Stimulated activated naive B cell treated with anti-CD40 and anti-IgM and Interleukin-4, amounts not matched to agents 10 μg/mL and 1 μg/mL and 100 μg/mL, for 72 hours (primary cell): ENCODE measurements at places on chromosomes 3 and 15.

- DNase-seq: no peak
Measured at GRCh38 chr15:51168700-51169099, 74.0 kb upstream of the TNFAIP8L3 start.

DNA sequence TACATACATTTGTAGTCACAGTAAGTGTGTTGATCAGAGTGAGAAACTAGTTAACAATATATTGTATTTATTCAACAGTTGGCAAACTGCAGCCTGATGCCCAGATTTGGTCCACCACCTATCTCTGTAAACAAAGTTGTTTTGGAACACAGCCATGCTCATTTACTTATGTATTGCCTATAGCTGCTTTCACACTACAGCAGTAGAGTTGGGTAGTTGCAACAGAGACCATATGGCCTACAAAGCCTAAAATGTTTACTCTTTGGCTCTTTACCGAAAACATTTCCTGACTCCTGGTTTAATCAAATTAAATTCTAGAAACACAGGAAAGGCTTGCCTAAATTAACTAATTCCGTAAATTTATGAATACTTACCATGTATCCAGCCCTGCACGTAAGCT, 39.4 kb downstream of the CMC1 start:
- no peak for DNase-seq

DNA sequence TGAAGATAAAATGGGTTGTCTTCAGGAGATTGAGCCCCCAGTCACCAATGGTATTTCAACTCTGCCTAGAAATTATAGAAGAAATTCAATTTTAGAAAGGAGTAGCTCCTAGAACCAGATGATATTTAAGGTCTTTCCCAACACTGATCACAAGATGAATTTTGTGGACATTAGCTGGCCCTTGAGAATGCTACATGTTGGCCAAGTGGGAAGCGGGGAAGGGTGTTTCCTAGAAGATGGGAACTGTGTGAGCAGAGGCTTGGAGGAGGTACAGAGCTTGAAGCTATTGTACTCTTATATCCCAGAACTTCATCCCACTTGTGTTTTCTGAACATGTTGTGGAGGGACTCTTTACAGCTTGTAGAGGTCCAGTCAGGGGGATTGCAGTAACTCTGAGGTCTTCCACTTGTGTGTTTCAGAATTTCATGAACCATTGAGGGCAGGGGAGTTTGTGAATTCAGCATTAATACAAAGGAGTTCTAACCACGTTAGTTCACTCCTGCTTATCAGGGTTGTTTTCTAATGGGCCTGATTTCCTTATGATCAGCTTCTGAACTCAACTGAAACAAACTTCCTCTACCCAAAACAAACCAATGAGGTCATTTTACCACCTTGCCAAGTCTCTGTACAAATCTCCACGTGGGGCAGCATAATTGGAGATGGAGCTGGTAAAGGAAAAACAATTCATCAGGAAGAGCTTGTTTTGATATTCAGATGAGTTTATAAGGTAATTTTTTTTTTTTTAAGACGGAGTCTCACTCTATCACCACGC, 152.6 kb upstream of the TPM1 start:
- no peak for DNase-seq

GRCh38 chr15:55527150-55527549, 19.1 kb upstream of the DNAAF4 start:
- DNase-seq: no peak

- no peak for DNase-seq
Measured at GRCh38 chr3:16667633-16668032, 62.4 kb upstream of the DAZL start.

- no peak for DNase-seq
Measured at GRCh38 chr3:136651581-136651980, 100.6 kb downstream of the STAG1 start.

DNA sequence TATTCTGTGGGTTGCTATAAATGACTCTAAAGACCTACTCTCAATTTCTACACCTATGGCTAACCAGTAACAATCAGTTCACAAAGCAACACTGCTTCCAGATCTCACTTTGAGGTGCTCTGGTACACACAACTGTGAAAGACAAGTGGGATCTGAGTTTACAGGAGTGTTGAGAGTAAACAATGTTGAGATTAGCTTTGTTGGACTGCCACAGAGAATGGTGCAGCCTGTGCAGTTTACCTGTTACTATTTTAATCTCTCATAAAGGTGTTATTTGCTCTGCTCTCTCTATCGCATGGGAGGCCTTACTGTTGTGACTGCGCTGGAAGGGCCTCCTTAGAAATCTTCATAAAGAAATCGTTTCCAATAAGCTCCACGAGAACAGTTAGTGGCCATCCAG, 112.0 kb downstream of the SOX2 start:
- no peak for DNase-seq

GRCh38 chr3:125322166-125322565, 53.0 kb downstream of the ZNF148 start:
- no peak for DNase-seq

DNA sequence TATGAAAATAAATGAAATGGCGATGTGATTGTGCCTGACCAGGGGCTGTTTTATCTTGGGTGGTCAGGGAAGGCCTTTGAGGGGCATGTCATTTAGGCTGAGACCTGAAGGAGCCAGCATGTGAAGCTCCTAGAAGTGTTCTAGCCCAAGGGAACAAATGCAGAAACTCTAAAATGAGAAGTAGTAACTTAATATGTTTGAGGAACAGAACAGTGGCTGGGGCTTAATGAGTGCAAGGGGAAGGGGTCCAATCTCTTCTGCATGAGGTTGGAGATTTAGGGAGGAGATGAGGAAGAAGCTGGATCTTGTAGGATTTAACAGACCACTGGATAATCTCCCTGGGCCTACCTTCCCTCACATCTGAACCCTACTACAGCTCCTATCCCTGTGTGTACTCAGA, 110.5 kb downstream of the AKAP13 start:
- no peak for DNase-seq

DNA sequence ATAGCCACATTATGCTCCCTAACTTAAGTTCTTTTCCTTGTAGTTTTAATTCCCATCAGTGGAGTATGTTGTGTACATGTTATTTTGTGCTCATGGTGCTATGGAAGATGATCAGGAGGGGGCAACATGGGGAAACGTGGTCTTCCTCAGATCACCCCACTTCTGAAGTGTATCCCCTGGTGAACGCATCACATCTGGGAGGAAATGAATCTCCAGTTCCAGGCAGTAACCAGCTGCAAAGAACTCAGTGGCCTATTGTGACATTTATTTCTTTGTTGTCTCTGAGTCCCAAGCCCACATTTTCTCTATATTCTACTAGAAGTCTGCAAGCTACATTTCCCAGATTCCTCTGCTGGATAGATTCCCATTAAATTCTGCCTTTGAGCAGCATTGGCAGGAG, 217.0 kb downstream of the SATB1 start:
- DNase-seq: no peak

DNA sequence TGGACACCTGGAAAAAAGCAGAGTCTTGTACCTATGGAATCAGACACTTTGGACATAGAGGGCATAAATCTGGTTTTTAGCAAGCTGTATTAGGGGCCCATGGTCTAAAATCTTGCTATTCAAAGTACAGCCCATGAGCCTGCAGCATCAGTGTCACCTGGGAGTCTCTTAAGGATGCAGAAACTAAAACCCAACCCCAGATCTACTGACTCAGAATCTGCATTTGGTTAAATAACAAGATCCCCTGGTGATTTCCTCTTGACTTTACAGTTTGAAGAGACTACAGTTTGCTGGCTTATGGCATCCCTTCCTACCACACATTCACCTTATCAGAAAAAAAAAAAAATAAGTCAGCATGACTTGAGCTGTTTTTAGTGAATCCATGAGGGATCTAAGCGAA, 74.9 kb upstream of the NR2F2 start:
- no peak for DNase-seq

DNA sequence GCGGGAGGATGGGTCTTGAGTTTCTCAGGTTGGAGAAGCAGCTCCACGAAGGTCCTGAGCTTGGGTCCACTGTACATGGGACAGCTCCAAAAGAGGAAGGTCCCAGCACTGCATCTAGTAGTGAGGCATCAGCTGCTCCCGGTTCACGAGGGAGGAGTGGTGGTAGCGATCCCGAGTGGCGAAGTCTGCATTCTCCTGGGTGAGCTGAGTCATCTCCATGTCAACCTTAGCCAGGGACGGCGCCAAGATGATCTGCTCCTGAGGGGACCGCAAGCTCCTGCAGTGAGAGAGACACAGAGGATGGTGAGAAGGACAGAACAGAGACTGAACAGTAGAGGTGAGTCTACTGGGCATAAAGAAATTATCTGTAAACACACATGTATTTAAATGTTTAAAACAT, 28.0 kb upstream of the HEG1 start:
- no peak for DNase-seq

DNA sequence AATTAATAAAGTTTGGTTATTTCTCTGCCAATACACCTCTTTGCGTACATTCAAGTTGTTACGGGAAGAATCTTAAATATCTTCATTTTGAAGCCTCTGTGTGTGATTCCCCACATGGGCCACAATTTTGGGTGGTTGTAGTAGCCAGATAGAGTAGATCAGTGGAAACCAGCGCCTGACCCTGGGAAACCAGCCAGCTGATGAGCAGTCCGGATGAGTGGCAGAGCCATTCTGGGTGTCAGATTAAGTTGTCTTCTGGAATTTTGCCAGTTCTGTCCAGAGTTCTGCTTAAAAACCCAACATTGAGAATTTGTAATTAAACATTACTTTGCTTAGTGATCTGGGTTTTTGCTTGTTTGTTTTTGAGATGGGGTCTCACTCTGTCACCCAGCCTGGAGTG, 49.7 kb downstream of the MRPS25 start:
- no peak for DNase-seq

DNA sequence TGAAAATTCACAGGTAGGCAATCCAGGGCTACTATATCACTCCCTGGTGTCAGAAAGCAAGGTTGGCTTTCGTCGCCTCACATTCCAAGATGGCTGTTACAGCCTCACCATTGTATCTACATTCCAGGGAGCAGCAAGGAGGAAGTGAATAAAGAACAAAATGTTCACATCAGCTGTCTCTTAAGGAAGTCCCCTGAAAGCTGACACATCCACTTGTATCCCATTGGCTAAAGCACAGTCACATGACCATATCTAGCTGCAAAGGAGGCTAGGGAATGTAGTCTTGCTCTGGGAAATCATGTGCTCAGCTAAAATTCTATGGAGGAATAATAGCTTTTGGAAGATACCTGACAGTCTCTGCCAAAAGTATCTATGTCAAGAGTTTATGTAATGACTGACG, 12.8 kb upstream of the GATA2 start:
- no peak for DNase-seq

DNA sequence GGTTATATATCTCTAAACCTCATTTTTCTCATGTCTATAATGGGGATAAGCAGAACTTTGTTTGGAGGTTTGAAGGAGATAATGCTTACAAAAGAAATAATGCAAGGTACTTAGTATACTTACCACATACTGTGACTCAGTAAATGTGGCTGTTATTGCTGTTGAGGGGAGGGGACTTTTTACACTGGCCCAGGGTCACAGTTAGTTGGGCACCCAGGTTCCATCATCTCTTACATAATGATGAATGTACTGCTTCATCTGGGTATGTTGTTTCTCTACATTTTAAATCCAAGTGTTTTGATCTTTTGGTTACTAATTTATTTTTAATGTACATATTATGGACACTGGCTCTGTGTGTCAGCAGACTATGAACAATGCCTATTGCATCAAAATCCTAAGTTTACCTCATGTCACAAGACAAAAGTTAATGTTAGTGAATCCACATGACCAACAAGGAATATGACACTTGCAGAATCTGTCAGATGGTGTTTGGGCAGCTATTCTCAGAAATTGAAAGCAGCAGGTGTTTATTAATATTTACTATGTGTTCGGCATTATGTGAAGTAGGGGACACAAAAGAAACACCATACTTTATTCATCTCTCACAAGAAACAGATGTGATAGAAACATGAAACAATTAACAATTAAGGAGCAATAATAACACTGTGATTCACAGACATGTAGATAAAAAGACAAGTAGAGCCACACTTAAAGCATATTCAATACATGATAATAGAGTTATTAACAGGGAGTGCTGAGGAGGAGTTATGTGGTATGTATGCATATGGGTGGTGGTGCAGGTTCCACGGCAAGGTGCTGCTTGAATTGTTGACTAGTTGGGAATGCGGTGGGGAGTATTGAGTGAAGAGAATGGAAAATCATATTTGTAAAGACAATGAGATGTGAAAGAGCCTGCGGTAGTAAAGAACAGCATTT, 109.7 kb downstream of the GALK2 start:
- DNase-seq: no peak

DNA sequence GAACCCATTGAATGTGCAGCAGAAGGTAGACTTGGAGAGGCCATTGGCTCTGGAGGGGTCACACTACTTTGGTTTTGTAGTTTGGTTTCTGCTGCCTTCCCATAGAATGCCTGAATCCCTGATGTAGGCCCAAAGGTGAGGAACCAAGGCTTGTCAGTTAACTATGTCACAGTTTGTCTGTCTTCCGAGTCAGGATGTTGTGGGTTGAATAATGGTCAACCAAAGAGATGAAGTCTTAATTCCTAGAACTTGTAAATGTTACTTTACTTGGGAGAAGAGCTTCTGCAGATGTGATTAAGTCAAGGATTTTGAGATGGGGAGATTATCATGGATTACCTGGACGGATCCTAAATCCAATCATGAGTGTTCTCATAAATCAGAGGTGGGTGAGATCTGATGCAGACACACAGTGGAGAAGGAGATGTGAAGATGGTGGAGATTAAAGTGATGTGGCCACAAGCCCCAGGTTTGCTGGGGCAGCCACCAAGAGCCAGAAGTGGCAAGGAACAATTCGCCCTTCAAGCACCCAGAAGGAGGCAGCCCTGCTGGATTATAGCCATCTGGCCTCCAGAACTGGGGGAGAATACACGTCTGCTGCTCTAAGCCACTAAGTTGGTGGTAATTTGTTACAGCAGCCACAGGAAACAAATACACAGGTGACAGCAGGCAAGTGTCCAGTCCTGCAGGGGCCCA, 2.3 kb upstream of the CCR8 start:
- DNase-seq: no peak

GRCh38 chr3:176274161-176274560, 923.1 kb downstream of the TBL1XR1 start:
- DNase-seq: no peak

DNA sequence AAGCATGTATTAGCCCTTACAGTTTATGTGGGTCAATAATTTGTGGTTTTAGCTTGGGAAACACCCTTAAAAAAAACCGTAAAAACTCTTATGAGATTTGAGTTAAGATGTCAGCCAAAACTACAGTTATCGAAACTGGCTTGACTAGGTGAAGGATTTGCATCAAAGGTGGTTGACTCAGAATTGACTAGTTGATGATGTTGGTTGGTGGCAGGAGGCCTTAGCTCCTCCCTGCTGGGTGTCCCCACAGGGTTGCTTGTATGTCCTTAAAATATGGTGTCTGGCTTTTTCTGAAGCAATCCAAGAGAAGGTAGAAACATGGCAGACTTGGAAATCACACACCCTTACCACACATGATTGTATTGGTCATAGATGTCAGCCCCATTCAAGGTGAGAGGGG, 305.1 kb downstream of the ROBO2 start:
- DNase-seq: no peak

GRCh38 chr3:32384938-32385337, 6.7 kb upstream of the CMTM7 start:
- DNase-seq: peak; percentile 32

DNA sequence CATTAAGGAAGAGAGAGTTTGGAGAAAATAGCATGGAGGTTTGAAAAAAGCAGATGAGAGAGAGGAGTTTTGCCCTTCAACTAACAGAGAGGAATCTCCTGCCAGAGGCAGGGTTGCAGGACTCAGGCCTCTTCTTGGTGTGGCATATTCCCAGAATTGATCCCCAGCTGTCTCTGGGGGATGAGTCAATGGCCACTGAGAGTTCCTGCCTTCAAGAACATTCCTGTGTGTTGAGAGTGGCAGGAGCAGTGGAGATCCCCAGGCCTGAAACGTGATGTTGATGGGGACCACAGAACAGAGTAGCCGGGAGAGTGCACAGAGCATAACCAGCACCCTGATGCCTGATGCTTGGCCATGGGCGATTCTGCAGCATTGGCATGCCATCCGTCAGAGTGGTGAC, 348.4 kb upstream of the THBS1 start:
- no peak for DNase-seq
